RKO (cell line): ENCODE measurements at places on chromosomes 2 and 18.

- no peak for DNase-seq
Observed at GRCh38 chr2:72024451-72025175, 123.0 kb downstream of the CYP26B1 start.

GRCh38 chr2:202035941-202036372, 2.3 kb downstream of the FZD7 start:
- no peak for DNase-seq

DNA sequence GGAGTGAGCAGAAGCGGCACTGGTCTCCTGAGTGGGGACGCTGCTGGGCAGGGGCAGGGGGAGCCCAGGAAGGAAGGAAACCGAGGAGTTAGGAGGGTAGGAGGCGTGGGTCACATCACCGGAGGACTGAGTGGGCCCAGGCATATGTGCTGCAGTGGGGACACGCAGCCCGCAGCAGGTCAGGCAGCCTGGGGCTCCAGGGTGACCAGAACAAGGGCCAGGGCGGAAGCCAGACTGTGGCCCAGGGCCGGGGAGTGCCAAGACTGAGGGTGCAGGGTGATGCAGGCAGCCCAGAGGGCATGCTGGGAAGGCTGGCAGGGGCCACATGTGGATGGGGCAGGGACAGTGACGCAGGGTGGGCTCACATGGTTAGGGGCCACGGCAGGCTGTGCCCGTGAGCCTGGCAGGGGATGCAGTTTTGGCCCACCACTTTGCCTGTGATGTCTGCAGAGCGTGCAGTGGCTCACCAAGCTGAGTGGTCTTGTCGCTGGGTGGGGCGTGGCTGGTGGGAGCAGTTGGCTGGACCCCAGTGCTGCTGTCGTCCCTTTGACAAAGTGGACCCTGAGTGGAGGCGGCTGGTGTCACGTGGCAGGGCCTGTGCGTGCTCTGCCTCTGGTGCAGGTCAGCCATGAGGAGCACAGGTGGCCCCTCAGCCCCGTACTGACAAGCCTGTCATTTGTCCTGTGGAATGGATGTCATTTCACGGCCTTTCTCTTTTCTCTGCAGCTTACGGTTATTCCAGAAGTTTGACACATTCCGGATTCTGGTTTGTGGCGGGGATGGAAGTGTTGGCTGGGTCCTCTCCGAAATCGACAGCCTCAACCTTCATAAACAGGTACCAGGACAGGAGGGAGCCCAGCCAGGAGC, 87.1 kb downstream of the DGKD start:
- no peak for DNase-seq

DNA sequence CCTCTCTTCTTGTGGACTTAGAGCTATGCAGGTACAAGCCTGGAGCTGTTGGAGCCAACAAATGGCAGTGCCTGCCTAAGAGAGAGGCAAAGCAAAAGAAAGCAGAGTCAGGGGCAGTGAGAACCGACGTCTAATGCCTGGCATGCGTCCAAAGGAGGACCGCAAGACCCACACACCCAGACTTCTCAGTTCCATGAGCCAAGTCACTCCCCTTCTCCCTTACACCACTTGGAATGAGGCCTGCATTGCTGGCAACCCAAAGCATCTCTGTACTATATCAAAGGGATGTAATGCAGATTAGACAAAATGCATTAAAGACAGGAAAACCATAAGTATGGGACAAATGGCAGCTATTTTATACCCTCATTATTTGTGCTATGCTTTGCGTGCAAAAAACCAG, 49.9 kb upstream of the RNU4ATAC start:
- DNase-seq, result no peak

DNA sequence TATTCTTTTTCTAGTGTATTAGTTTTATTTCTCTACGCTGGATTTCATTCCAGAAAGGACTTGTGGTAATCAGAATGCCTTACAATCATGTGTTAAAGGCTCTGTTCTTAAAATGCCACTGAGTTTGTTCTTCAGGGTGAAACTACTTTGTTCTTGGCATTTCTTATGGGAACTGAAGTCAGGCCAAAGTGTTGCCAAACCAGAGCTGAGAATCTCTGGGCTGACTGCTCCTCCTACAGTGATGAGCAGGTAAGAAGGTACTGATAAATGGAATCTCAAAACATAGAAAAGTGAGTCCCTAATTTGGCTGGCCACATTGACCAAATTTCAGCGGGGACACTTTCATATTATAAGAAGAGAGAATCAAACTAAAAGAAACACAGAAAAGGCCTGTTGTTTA, 55.1 kb upstream of the ZNF397 start:
- DNase-seq, result no peak

GRCh38 chr2:108916796-108917421, 72.1 kb downstream of the EDAR start:
- DNase-seq, result no peak

DNA sequence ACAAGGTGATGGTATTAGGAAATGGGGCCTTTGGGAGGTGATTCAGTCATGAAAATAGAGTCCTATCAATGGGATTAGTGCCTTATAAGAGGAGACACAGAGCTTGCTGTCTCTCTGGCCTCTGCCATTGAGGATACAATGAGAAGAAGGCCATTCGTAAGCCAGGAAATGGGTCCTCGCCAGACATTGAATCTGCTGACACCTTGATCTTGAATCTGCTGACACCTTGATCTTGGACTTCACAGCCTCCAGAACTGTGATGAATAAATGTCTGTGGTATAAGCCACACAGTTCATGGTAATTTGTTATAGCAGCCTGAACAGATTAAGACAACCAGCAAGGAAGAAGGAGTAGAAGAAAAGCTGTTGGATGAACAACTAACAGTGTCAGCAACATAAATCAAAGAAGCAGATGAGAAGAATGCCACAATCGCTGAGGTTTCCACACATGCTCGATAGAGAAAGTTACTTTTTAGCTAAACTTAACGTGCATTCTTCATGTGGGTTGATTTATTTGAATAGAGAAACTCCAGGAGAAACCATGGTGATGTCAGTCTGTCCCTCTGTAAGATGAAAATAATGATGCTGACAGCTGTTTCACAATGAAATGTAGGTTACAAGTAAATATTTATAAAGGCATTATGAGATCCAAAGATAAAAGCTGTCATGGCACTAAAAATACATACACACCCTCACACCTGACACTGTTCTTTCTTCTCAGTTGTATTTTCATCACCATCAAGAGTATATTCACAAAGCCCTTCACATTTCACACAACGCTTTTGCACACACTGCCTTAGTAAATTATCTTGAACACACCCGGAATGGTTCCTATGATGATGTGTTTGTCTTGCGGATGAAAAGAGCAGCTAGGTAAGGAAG, 153.7 kb upstream of the NCK2 start:
- DNase-seq, result no peak

DNA sequence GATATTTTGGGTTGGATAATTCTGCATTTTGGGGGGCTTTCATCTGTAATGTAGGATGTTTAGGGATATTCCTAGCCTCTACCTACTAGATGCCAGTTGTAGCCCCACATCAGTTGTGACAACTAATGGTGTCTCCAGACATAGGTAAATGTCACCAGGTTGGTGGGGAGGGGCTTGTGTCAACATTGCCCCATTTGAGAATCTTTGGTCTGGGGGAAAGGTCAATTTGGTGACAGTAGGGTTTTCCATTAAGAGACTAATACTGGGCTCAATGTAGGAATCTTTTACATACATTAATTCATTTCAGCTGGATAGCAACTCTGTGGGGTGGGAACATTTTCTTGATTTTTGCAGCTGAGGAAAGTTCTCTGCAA, 6.6 kb upstream of the AFTPH start:
- no peak for DNase-seq

- DNase-seq, result no peak
Observed at GRCh38 chr2:63984606-63985359, 34.4 kb downstream of the VPS54 start.

DNA sequence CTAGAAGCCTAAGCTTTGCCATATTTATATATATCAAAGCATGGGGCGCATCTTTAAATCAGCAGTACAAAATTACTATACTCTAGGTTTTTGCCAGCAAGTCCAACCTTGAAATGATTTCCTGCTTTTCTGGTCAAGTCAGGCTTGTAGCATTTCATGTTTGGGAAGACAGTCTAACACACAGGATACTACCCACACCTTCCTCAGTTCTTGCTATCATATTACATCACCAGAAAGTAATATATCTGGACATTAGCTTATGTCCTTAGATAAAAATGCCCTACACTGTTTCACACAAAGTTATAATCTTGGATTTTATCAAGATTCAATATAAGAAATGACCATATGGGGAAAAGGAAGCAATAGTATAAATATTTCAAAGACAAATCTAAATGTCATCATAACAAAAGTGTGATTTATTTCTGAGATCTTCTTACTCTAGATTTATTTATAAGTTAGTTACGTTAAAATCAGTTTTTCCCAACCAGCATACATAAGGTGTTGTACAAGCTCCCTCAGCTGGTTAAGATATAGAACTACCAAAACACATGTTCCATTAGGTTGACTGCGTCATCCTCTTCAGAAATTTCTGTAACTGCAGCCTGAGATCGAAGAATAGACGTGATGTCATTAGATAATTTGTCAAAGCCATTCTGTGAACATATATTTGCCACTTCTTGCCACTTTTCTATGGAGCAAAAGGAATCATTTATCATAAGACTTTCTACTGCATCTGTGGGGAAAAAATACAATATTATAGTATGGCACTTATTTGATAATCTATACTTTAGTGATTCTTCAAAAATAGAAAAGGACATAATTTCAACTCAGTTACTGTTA, 56.6 kb downstream of the CLHC1 start:
- DNase-seq, result peak; percentile 84

DNA sequence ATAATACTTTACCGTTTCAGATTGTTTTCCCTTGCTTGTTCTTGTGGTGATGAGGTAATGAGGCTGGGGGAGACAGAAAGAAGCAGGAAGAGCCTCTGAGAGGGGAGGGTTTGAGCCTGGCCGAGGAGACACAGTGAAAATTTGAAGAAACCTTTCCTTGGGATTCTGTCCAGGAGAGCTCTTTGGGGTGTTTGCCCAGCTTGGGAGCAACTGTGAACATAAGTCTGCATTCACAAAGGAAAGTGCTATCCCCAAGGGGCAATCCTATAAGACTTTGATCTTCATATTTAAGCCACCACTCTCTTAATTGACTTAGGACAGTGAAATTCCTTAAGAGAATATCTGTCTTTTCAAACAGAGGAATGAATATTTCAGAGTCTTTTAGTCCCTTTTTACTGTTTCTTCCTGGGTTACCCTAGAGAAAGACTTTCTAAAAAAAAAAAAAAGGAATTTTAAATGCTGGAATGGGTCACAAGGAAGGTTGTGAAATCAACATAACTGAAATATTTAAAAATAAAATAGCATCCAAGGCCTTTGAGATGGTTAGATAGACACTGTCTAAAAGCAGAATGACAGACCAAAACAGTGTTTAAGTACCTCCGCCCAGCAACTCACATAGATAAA, 52.5 kb upstream of the STAM2 start:
- no peak for DNase-seq

DNA sequence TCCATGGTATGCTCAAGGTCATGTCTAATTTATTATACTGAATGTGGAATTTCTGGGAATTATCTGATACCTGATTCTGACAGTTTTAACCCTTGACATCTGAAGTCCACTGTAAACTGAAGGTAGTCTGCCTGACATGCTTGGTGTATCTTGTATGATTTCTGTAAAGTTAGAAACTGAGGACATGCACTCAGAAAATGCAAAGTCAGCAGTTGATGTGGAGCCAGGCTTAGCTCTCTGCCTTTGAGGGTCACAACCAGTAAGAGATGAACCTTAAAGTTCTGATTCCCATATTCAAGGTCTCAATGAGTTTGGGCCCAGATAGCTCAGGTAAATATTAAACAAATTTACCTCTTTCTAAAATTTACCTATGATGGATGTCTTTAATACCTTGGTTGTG, 12.3 kb upstream of the CTLA4 start:
- no peak for DNase-seq

- DNase-seq, result no peak
Observed at GRCh38 chr2:60140185-60140584, 413.3 kb downstream of the BCL11A start.

- DNase-seq, result no peak
Observed at GRCh38 chr2:60158262-60158661, 395.2 kb downstream of the BCL11A start.

DNA sequence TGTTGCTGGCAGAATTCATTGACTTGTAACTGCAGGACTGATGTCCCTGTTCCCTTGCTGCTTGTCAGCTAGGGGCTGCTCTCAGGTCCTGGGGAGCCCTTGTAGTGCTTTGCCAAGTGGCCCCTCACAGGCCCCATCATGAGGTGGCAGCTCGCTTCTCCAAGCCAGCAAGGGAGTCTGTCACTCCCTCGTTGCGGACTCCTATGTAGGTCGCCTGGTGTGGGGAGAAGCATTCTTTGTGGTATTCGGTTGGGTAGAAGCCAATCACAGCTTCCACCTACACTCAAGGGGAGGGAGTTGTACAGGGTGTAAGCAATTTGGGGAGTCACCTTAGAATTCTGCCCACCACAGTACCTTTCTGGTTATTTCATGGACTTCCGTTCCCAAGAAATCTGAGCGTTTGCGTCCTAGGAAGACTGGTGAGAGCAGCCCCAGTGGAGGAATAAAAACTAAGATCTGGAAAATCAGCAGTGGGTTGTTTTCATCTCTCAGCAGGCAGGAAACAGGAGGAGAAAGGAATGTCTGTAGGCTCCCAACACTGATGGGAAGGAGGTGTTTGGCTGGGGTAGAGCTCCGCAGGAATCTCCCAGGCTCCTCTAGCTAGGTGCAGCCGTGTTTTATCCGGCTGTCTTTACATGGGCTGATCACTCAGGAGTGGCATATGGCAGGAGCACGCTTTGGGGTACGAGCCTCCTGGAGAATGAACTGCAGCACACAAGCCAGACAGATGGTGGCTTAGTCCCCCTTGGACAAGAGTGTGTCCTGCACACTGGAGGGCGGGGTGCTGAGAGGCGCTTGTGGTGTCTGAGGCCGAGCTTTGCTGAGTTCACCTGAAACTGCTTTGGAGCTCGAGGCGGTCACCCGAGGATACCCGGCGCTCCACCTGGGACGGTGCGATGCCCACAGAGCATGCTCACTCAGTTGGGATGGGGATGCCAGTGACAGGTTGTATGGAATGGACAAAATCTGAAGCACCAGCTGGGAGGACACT, 58.3 kb downstream of the LDLRAD4 start:
- no peak for DNase-seq

DNA sequence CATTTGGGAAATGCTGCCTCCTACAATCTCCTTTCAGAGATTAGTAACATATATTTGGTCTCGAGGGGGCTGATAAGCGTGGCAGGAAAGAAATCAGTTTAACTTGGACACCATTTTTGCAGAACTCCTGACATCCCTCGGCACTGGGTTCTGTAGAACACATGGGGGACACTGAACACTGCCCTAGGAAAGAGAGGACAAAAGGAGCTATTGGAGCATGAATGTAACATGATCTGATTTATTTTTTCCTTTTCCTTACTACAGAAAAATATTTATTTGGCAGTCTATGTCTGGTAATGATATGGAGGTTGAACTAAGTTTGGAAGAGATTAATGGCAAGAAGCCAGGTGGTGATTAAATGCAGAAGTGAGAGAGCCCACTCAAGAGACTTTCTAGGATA, 153.8 kb downstream of the AFF3 start:
- DNase-seq, result no peak

GRCh38 chr2:30341500-30342267, 105.4 kb upstream of the LCLAT1 start:
- DNase-seq, result no peak

- no peak for DNase-seq
Observed at GRCh38 chr18:22528291-22528690, 110.6 kb upstream of the CTAGE1 start.
